ENCODE measurements at places on chromosomes 13 and 19.

- DNase-seq = no peak
Measured at GRCh38 chr19:10726268-10726667, 8.4 kb downstream of the DNM2 start.

GRCh38 chr19:11191273-11191755 is 6.0 kb downstream of the KANK2 start:
- no peak for DNase-seq

DNA sequence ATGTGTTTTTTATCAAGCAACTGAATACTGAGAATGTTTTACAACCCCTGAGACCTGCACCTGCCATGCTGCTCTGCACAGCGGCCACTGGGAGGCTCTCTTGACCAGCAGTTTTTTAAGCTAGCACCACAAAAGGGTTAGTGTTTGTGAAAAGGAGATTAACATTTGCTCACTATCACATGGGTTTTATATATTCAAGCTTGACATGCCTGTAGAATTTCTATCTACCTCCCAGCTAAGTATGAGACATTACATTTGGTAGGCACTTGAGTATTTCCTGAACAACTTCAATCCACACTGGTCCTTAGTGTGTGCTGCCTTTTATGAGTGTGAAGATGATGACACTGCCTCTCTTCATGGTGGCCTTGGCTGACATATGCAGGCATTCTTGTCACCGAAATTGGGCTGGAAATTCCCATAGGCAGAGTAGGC is 1238.9 kb downstream of the UQCRFS1 start:
- DNase-seq = peak; percentile 41

DNA sequence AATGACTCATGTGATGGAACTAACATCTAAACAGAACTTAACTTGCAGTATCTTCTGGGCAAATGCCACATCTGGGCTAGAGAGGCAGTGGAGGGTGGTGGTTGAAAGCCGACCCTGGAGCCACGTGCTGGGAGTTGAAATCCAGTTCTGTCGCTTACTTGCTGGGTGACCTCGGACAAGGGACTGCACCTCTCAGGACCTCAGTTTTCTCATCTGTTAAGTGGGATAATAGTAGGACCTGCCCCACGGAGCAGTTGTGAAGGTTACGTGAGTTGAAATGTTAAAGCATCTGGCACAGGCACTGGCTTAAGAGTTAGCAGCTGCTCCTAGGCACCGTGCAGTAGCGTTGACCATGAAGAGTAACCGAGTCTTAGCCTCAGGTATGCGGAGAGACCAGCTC is 76.1 kb downstream of the SIPA1L3 start:
- no peak for DNase-seq

DNA sequence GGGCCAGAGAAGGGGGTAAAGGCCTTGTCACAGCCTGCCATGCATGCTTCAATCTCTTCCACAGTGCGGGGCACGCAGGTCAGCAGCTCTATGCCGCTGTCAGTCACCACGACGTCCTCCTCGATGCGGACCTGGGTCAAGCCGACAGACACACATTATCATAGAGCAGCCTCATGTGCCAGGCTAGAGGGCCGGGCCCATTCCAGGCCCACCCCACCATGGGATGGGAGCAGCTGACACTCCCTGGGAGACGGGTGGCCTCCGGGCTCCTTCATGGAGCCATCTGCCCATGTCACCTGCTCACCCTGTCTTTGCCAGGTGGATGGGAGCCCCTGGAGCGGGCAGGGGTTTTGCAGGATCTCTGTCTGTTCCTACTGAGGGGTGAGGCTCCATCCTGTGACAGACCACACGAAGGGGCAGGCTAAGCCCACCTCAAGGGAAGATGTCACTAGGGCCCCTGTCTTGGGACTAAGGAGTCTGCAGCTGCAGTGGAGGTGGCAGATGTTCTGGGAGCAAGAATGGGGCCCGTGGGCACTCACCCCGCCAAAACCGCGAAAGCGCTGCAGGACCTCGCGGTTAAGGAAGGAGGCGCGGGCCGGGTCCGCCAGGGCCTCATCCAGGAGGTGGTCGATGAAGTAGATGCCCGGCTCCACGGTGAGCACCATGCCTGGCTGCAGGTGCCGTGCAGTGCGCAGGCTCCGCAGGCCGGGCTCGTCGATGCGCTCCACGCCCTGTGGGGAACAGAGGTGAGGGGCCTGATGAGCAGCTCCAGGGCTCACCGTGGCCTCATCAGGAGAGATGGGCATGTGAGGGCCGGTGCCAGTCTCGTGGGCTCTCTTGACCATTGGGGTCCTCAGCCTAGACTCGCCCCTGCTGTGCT is 14.1 kb downstream of the CEBPG start:
- no peak for DNase-seq

- no peak for DNase-seq
Measured at GRCh38 chr19:6173190-6173589, 37.7 kb downstream of the ACSBG2 start.

DNA sequence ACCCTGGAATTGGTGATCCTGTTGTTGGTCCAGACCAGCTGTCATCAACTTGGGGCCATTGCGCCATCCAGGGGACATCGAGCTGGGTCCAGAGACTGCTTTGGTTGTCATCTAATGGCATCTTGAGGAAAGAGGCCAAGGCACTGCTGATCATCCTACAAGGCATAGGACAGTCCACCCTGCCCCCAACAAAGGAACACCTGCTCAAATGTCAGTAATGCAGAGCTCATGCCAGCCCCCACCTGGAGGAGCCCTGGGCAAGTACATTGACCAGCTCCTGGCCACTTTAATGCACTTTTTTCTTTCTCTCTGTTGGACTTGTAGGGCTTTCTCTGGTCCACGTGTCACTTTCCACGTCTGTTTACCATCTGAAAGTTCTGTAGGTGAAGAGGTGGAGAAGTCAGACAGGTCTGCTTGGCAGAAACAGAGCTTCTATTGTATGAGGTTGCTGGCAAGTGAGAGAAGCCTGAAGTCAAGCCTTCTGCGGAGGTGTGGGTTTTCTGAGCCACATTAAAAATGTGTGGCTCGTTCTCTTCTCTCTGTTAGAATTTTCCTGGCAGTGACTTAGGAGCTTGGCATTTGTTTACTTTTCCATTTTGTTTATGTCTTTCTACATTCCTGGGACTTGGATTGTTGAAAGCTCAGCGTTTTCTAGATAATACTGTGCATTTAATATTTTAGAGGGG is 124.0 kb upstream of the RNF113B start:
- DNase-seq = no peak

- DNase-seq = no peak
Measured at GRCh38 chr19:39238209-39238608, 6.6 kb downstream of the IFNL3 start.

DNA sequence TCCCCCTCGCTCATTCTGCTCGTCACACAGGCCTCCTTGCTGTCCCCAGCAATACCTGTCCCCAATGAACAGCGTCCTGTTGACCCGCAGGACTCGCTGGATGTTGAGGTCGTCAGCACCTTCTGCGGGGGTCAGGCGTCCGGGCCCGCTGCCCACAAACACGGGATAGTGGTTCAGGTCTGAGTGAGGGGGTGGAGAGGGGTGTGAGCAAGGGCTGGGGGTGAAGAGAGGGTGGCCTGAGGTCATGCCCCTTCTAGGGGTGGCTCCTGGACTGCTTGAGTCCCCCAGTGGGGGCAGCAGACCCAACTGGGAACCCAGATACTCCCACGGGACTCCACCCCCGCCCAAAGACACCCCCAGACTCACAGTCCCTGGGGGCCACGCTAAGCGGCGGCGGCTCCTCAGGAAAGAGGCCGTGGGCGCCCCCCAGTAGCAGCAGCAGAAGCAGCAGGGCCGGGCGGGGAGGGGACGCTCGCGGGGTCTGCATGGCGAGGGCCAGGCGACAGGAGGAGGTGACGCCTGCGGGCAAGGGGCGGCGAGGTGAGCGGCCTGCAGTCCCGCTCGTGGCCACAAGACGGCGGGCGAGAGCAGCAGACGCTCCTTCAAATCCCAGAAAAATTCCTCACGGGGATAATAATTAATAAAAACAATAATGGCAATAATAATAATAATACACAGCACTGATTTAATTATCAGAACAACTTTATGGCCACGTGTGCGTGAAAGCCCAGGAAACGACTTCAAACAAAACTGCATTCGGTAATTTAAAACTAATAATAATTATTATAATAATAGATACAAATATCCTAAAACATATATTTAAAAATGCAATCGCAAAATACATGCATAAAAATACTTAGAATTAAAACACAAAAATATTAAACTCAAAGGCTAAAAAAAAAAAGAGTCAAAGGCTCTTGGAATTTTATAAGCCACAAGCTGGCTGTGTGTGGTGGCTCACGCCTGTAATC is 1.2 kb downstream of the SEMA6B start:
- no peak for DNase-seq

DNA sequence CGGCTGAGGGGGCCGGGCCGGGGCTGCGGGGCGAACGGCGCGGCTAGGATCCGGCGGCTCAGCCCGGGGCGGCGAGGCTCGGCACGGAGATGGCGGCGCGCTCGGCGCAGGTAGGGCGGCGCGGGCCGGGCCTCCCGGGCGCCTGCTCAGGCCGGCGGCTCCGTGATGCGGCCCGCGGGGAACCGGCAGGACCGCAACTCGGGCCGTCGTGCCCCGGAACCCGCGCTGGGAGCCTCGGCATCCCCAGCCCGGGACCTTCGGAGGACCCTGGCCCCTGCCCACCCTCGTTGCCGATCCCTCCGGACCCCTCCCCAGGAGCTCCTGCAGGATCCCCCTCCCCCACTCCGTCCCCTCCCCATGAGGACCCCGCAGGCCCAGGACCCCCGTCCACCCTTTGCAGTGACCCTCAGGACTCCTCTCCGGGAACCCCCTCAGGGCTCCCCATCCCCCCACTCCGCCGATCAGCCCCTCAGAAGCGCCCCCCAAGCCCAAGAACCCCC is 304 bp downstream of the EVI5L start:
- DNase-seq = no peak

DNA sequence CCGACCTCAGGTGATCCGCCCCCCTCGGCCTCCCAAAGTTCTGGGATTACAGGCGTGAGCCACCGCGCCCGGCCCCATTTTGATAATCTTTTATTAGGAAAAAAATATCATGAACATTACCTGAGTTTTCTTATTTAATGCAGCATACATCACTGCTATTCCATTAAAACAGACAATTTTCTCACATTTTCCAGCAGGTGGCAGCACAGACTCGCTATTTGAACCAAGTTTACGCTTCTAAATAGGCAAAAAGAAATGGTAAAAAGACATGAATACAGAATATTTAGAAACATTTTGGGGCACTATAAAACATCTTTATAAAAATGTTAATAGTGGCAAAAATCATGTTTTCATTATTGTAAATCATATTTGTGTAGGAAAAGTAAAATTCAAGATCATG is 903.1 kb downstream of the SLITRK6 start:
- DNase-seq = peak; percentile 50

DNA sequence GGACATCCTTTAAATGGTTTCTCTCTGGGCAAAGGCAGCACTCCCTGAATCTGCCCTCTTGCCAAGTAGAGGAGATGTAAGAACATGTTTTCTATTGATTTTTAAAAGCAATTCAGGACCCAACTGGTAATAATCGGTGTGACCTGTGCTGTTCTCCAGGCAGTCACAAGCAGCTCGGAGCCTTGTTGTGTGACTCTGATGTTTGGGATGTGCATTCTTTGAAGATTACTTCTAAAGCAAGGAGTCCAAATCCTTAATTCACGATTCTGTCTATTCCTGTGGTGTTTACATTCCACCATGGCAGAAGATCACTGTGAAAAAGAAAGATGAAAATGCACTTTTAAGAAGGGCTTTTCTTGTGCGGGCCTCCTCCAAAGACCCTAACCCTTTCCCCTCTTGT is 122.3 kb upstream of the ZNF536 start:
- no peak for DNase-seq

GRCh38 chr19:41501854-41502253 is 58.9 kb downstream of the ERICH4 start:
- no peak for DNase-seq

GRCh38 chr19:32373585-32374295 is 28.3 kb downstream of the ZNF507 start:
- DNase-seq = no peak

DNA sequence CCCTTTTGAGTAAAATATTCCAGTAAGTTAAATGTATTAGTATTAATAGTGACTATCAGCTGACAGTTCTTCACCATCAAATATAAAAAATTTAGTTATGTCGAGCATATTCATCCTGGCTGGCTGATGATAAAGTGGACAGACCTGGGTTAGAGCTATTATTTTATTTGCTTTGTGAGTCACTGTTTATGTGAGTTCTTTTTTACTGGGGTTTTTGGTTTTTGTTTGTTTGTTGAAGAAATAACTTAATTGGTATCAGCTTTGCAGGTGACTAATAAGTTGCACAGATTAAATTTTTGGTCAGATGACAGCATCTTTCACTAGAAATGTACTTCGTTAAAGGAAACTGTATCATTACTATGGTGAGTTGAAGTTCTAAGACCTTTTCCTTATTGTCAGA is 224.7 kb downstream of the GGACT start:
- no peak for DNase-seq

DNA sequence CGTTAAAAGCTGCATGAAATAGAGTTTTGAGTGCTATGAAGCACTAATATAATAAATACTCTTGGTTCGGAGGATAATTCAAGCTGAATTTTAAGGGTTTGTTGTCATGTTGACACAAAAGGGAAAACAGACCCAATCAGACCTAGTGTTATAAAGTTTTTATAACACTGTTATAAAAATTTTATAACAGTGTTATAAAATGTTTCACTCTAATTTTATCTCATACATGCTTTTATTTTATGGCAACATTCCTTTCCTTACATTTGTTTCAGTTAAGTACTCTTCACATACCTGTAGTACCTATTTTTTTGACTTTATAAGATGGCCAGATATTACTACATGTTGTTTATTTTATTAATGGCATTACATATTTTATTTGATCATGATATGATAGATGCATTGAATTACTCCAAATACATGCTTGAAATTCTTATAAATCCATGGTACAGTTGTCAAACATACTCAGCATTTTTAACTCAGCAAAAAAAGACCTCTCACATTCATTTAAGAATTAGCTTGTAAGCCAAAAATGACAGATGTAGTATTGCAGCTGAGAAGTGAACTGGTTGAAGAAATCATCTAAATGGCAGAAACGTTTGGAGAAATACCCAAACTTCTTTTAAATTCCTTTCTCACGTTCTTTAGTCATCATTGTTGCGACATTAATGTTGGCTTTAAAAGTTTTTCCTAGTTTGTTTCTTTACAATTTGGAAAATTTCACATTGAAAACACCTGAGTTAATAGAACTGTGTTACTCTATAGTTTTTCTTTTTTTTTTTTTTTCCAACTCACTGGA is 104.5 kb downstream of the PIBF1 start:
- DNase-seq = no peak

GRCh38 chr13:23748109-23748990 is 140.8 kb downstream of the MIPEP start:
- DNase-seq = no peak

GRCh38 chr19:40726279-40726678 is 9.4 kb downstream of the ITPKC start:
- DNase-seq = no peak

DNA sequence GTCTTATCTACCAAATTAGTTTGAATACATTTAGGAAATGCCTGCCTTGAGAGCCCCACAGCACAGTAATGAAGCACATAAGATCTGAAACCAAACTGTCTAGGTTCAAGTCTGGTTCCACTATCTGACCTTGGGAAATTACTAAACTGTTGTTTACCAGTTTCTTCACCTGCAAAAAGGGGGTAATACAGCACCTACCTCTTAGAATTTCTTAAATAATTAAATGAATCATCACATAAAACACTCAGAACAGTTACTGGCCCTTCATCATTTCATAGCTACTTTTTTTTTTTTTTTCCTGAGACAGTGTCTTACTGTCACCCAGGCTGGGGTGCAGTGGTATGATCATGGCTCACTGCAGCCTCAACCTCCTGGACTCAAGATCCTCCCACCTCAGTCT is 59.6 kb downstream of the USP12 start:
- DNase-seq = no peak
